ENCODE measurements at places on chromosomes 3 and 15.
A peak's percentile ranks its signal among the peaks of the same experiment; 100 is the strongest.

DNA sequence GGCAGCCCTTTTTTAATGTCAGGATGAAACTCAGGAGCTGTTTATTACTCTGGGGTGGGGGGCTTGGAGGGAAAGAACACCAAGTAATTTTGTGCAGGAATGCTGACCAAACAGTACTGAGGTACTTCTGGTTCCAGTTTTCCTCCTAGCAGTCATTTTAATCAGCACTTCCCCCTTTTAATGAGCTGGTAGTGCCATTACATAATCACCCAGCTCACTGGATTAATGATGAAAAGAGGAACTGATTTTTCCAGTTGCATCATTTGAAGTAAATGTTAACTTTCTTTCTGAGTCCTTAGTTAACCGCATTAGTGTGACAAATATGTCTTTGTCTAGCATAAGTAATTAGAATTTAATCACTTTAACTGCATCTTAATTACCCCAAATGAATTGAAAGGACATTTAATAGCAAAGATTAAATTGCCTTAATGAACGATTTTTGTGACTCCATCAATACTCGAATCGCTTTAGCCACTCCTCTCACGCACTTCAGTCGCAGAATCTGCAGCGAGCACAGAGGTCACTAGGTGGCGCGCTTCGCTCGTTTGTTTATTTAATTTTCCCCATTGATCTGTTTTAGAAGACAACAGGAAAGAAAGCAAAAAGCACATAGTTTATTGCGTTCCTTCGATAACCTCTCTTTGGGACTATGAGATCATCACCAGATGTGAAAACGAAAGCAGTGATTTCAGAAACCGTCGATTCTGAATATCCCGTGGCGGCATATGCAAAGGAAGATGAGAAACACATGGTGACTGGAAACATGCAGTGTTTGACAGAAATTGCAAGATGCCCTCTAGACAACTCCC, 9.8 kb downstream of the ONECUT1 start:
- peak; percentile 42 for DNase-seq

DNA sequence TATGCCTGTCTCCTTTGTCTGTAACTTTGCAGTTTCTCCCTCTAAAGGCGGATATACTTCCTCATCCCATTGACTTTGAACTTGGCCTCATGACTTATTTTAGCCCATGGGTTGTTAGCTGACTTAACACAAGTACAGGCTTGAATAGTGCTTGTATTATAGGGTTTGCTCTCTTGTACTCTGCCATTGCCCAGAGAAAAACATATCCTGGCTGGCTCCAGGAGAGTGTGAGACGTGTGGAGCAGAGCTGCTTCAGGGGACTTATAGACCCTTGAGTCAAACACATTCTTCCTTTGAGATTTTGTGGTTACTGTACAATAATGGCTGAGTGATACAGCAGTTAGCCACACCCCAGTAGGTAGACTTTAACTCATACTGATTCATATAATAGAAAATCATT, 124.0 kb downstream of the RAP2B start:
- no peak for DNase-seq

GRCh38 chr3:55624238-55624637, 137.1 kb upstream of the WNT5A start:
- DNase-seq, result no peak

- DNase-seq, result peak; percentile 49
These were observed 11.5 kb upstream of the PARP14 start for GRCh38 chr3:122668930-122669730.

GRCh38 chr15:62909257-62909656, 133.3 kb upstream of the TPM1 start:
- no peak for DNase-seq

GRCh38 chr3:132637590-132637989, 22.0 kb downstream of the ACAD11 start:
- DNase-seq, result peak; percentile 49

DNA sequence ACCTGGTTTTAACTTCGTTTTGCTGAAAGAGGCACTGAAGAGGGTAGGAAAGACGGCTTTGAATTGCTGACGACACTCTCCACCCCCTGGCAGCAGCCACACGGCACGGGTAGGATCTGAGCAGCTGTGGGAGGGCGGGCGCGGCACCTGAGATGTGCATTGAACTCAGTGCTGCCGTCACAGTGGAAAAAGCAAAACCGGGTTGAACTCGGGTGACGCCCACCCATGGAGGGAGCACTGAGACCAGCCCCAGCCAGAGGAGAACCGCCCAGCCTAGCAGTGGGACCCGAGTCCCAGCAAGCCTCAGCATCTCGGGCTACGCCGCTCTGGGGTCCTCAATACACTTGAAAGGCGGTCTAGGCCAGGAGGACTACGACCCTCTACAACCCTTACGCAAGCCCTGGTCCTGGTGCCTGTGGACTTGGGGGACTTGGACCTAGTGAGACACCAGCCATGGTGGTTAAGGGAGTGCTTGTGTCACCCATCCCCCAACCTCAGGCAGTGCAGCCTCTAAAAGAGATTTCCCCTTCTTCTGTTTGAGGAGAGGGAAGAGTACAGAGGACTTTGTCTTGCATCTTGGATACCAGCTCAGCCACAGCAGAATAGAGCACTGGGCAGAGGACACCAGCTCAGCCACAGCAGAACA, 50.0 kb upstream of the RPL35A start:
- DNase-seq, result no peak

- no peak for DNase-seq
These were observed 7.2 kb downstream of the APBA2 start for GRCh38 chr15:28892789-28893610.

DNA sequence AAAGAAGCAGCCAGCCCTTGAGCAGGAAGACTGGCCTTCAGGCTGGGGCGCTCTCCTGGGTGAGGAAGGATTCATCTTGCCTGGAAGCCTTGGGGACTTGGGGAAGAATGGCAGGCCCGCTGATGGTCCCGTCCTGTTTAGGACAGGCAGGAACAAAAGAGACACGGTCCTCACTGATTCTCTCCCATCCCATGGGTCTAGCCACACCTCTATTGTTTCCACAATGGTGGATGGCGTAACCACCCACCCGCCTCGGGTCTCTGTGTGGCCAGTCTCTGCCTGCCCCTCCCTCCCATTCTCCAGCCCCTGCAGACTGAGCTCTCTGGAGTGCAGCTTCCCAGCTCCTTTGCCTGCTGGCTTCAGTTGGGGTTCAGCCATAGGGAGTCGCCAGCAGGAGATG, 284.3 kb downstream of the UACA start:
- no peak for DNase-seq

- no peak for DNase-seq
These were observed 92.0 kb downstream of the CADM2 start for GRCh38 chr3:85050821-85051220.

- no peak for DNase-seq
These were observed 21.2 kb downstream of the GABRA5 start for GRCh38 chr15:26887926-26888666.

GRCh38 chr3:10676905-10677304, 139.1 kb upstream of the SLC6A11 start:
- DNase-seq, result no peak

- DNase-seq, result no peak
These were observed 49.6 kb downstream of the ECT2 start for GRCh38 chr3:172800156-172800555.

DNA sequence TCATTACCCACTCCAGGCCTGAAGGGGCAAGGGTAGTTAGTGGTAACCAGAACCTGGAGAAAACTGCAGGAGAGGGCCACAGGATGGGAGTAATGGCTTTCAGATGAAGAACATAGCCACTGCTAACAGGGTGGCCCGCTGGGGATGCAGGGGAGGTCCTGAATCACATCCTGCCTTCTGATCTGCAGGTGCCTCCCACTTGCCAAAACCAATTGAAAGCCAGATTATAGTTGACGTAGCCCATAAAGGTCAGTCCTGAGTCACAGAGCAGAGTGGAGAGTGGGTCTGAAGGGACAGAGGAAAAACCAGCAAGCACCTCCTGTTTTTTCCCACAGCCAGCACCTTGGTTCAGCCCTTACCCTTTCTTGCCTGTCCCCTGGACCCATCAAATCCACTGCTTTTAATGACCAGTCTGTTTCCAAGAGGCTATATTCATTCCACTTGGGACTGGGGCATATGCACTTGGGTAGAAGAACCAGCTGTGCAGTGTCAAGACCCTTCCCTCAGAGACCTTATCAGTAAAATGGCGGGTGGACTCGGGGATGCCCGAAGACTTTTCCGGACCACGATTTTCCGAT, 646 bp upstream of the SLC35G2 start:
- peak; percentile 78 for DNase-seq

DNA sequence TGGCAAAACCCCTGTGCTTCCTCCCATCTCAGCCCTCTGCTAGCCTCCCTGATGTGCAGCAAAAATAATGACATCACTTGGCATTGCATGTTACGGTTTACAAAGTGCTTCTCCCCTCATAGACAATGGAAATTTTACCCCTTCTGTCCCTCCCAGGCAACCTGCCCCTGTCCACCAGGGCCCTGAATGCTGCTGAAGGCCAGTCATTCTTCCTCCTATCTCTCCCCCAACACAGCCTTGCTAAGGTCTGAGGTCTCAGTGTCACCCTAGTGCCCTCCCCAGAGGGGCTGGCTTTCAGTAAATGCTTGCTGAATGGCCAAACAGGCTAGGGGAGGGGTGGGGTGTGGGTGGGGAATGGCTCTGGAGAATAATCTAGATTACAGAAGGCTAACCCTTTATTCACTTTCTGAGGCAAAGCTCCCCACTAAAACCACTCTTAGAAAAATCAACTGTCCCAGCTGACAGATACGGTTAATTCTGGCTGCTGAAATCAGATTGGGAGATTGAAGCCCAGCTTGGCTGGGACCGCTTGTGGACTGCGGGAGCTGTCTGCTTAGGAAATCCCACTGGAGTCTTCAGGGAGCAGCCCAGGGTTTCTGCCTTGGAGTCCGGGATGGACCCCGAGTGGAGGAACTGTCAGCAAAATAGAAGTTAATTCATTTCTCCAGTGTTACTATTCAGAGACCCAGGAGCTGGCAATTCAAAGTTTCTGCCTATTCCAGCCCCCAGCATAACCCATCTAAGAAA, 22.9 kb downstream of the ANP32A start:
- DNase-seq, result no peak

DNA sequence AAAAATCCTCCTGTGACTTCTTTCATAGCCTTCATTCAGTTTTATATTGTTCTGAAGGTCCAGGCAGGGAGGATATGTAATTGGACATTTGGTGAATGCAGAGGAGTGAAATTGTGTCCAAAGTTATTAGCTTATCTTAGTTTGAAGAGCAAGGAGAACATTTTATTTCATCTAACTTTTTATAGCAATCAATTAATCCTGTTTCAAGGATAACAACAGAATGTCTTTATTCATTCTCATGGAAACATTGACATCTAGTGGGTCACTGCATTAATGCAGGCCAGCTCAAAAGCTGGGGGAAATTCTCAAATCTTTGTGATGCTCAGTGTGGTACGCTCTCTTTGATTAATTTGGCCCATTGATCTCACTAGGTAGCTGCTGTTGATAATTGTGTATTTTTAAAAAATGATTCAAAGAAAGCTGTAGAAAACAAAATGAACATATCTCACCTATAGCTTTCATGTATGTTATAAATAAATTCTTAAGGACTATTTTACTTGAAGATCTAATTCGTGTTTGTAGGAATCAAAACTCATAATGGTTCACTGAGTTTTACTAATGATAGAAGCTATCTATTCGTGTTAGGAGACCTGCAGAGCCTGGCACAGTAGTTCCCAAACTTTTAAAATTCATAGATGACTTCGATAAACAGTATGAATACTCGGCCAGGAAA, 150.8 kb upstream of the KCNMB2 start:
- peak; percentile 71 for DNase-seq

DNA sequence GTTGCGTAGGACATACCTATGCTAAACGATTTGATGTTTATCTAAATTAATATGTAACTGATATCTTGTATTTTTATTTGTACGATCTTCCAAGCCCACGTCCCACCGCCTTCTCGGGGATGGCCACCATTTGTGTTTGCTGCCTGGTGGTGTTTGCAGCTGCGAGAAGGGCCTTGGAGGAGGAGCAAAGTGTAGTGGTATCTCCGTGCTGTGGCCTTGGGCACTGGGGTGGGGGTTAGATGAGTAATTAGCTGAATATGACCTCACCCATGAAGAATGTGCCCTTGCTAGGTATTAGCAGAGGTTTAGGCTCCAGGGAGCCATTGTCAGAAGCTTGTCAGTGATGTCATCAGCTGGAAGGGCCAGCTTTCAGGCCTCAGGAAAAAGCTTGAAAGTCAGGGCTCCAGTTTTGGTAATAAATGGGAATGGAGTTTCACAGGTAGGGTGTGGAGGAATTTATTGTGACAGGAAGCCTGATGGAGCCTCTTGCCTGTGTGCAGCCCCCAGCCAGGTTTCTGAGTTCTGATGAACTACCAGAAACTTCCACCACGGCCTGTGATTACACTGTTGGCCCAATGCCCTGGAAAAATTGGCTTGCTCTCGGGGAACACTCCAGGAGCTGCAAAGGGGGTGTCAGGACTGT, 41.0 kb downstream of the FLNB start:
- DNase-seq, result peak; percentile 99

- no peak for DNase-seq
These were observed 39.6 kb downstream of the KLF13 start for GRCh38 chr15:31366169-31366734.

- DNase-seq, result no peak
These were observed 27.4 kb downstream of the TASOR start for GRCh38 chr3:56655709-56656108.

DNA sequence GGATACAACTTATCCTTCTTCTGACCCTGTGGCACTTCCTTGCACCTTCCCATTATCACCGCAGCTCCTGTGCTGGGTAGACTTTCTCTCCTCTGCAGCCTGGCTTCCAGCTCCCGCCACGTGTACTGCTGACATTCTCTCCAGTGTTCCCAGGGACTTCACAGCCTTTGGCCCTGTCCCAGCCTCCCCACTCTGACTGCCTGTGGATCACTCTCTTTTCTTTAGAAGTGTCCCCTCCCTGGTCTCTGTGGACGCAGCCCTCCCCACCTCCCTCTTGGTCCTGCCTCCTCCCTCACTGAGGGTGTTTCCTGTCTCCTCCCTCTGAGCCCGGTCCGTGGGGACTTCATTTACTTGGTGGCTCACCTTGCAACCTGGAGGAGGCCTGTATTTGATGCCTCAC, 17.4 kb downstream of the PDIA5 start:
- DNase-seq, result no peak

GRCh38 chr3:136543385-136543784, 208.8 kb downstream of the STAG1 start:
- no peak for DNase-seq

DNA sequence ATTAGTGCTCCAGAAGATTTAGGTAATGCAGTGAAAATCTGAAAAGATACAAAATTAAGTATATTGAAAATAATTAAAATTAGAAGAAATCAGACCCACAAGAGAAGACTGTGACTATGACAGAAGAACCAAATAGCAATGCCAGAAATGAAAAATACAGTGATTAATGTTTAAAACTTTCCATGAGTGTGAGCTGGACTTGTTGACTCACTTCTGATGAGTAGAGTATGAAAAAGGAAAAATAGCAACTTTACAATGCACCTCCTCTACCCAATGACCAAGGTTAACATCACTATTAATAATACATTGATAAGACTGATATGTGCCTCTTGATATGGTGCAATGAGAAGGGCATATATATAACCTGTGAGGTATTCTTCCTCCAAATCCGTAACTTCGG, 39.3 kb upstream of the SLC22A13 start:
- peak; percentile 12 for DNase-seq

Measured in kidney glomerular epithelial cell (primary cell).